ENCODE measurements at places on chromosomes 6 and 20. TPM values are rescaled to one million over a fixed set of nuclear protein-coding genes. Genes with fewer than 3 reads are reported as not detected.

- H3K4me3 ChIP-seq, result no peak overlapping the region
- DNase-seq, result peak; percentile 19
- H3K27me3 ChIP-seq, result no peaks in the 10 kb centered on the region
- H3K27ac ChIP-seq, result no peak overlapping the region
- no peaks in the 10 kb centered on the region for H3K4me1 ChIP-seq
Measured at GRCh38 chr6:144797881-144798589, 512.9 kb downstream of the UTRN start.

GRCh38 chr20:4282550-4282949 lies 267.2 kb upstream of the RNF24 start:
- no peaks in the 10 kb centered on the region for H3K27me3 ChIP-seq
- no peak for DNase-seq
- no peak overlapping the region for H3K27ac ChIP-seq
- H3K4me1 ChIP-seq, result no peaks in the 10 kb centered on the region
- H3K36me3 ChIP-seq, result no peaks in the 10 kb centered on the region
- H3K4me3 ChIP-seq, result no peak overlapping the region

GRCh38 chr6:16956361-16956760 lies 145.5 kb upstream of the STMND1 start:
- H3K4me1 ChIP-seq, result no peaks in the 10 kb centered on the region
- no peak for DNase-seq
- no peaks in the 10 kb centered on the region for H3K27me3 ChIP-seq
- no peak overlapping the region for H3K4me3 ChIP-seq
- no peaks in the 10 kb centered on the region for H3K36me3 ChIP-seq

DNA sequence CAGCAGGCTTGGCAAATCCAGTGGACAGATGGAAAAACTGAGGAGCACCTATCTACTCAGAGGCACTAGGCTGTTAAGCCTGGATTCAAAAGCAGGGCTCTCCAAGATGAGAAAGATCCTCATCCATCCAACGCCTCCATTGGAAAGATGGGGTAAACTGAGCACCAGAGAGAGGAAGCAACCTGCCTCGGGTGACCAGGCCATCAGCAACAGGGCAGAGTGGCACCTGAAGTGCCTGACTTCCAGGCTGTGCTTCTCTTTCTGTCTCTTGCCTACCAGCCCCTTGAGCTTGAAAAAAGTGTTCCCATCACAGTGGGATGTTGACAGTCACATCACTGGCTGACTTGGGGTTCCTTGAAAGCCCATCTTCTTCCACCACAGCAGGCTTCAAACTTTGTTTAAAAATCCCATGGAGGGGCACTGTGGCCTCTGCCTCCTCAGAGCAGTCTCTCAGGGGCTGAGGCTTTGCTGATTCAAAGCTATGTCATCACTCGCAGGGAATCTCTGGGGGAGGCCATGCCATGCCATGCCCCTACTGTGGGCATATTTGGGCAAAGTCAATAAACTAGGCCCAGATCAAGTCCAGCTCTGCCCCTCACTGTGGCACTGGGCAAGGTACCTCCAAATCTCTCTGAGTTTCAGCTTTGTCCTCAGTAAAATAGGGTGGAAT lies 44.8 kb upstream of the TGM2 start:
- H3K27me3 ChIP-seq, result no peaks in the 10 kb centered on the region
- H3K36me3 ChIP-seq, result no peaks in the 10 kb centered on the region
- H3K4me3 ChIP-seq, result no peak overlapping the region
- DNase-seq, result no peak

GRCh38 chr20:23530937-23531567 lies 37.2 kb downstream of the CST9L start:
- DNase-seq, result no peak
- H3K4me3 ChIP-seq, result no peak overlapping the region
- no peak overlapping the region for H3K27ac ChIP-seq
- H3K27me3 ChIP-seq, result no peaks in the 10 kb centered on the region

GRCh38 chr6:57017069-57017468 lies 29.4 kb upstream of the KIAA1586 start:
- H3K36me3 ChIP-seq, result peaks cover 5% of the 10 kb centered on the region
- H3K4me3 ChIP-seq, result no peak overlapping the region
- H3K4me1 ChIP-seq, result peaks cover 12% of the 10 kb centered on the region
- H3K27me3 ChIP-seq, result no peaks in the 10 kb centered on the region
- no peak for DNase-seq

- no peak for DNase-seq
- H3K27me3 ChIP-seq, result no peaks in the 10 kb centered on the region
- no peak overlapping the region for H3K4me3 ChIP-seq
- H3K36me3 ChIP-seq, result peaks cover 29% of the 10 kb centered on the region
- H3K4me1 ChIP-seq, result peaks cover 5% of the 10 kb centered on the region
- H3K27ac ChIP-seq, result no peak overlapping the region
Measured at GRCh38 chr6:108853077-108853476, 4.9 kb downstream of the ARMC2 start.

DNA sequence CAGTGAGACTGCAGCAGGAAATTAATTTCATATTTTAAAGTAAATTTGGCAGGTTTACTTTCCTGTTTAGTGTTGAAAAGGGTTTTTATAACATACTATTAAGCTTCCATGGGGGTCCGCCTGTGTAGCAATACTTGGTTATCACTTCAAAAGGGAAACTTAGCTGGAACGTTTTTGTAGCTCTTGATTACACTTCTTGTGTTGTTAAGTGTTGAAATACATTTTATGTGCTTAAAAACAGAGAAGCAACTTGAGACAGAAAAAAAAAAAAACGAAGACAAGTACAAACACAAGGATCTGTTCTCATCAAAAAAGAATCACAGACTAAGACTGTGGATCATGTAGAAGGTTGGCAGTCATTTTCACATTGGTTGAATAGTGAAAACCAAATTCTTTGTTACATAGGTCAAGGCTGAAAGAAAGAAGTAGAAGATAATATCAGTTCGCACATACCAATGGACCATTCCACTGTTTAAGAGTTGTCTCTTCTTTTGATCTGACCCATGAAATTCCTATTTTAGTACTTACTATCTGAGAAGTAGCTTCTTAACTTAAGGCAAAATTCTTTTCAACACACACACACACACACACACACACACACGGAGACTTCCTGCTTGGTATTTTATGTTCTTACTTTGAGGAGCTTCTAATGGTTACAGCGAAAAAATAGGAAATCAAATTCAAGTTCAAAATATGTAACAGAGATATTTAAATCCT lies 113.9 kb upstream of the SLC35B3 start:
- no peak overlapping the region for H3K27ac ChIP-seq
- H3K4me1 ChIP-seq, result no peaks in the 10 kb centered on the region
- no peaks in the 10 kb centered on the region for H3K36me3 ChIP-seq
- H3K27me3 ChIP-seq, result no peaks in the 10 kb centered on the region
- no peak overlapping the region for H3K4me3 ChIP-seq
- no peak for DNase-seq

DNA sequence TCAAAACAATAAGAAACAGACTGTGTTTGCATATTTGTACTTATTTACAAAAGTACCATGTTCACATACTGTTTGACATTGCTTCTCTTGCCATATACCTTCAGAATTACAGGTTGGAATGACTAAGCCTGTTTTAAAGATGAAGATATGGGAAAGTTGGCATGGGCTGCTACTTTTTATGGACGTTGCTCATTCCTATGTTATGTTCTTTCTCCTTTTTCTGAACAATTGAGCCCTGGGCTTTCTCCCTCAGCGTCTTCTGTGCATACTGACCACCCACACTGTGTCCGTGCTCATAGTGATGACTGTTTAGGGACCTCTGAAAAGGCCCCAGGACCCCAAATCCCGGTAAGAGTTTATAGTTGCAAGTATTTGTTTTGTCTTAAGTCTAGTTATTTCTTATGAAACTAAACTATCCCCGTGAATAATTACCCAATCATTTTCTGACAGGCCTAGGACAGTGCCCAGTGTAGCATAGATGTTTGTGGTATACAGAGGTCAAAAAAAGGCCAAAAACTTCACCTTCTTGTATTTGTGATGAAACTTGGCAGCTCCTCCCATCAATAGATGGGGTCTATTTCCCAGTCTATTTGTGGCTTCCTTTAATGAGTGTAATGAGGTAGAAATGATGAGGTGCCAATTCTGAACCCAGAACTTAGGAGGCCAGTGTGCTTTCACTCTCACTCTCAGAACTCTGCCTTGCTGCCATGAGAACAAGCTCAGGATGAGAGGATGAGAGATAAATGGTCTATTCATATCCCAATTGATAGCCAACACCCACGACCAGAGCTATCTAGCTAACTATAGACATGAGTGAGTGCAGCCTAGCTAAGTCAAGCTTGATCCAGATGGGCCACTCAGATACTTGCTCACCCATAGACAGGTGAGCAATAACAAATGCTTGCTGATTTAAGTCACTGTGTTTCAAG lies 40.9 kb downstream of the GSTA4 start:
- H3K4me3 ChIP-seq, result no peak overlapping the region
- H3K27me3 ChIP-seq, result no peaks in the 10 kb centered on the region
- H3K27ac ChIP-seq, result no peak overlapping the region
- no peaks in the 10 kb centered on the region for H3K36me3 ChIP-seq
- DNase-seq, result peak; percentile 15

GRCh38 chr6:74504941-74505340 lies 700.9 kb downstream of the COL12A1 start:
- no peaks in the 10 kb centered on the region for H3K27me3 ChIP-seq
- no peak overlapping the region for H3K27ac ChIP-seq
- DNase-seq, result no peak
- no peaks in the 10 kb centered on the region for H3K4me1 ChIP-seq
- no peak overlapping the region for H3K4me3 ChIP-seq

- H3K27ac ChIP-seq, result no peak overlapping the region
- H3K27me3 ChIP-seq, result no peaks in the 10 kb centered on the region
- H3K4me1 ChIP-seq, result peaks cover 12% of the 10 kb centered on the region
Measured at GRCh38 chr6:28165563-28165962, 23.9 kb downstream of the ZKSCAN8 start.

RBBP9 gene
- total RNA-seq, result 7.3 TPM

GABRR1 gene
- total RNA-seq, result not detected

ABT1 gene
- total RNA-seq, result 12.9 TPM

EPPIN gene
- total RNA-seq, result not detected

Data from MCF 10A (cell line).